Stimulated activated CD8-positive, alpha-beta memory T cell treated with anti-CD3 and anti-CD28 coated beads, Interleukin-15, amount 100 ng/mL, for 48 hours (primary cell): ENCODE measurements at places on chromosomes 16 and 17.

GRCh38 chr17:59607817-59608403 is 11.8 kb upstream of the CLTC start:
- DNase-seq = no peak

DNA sequence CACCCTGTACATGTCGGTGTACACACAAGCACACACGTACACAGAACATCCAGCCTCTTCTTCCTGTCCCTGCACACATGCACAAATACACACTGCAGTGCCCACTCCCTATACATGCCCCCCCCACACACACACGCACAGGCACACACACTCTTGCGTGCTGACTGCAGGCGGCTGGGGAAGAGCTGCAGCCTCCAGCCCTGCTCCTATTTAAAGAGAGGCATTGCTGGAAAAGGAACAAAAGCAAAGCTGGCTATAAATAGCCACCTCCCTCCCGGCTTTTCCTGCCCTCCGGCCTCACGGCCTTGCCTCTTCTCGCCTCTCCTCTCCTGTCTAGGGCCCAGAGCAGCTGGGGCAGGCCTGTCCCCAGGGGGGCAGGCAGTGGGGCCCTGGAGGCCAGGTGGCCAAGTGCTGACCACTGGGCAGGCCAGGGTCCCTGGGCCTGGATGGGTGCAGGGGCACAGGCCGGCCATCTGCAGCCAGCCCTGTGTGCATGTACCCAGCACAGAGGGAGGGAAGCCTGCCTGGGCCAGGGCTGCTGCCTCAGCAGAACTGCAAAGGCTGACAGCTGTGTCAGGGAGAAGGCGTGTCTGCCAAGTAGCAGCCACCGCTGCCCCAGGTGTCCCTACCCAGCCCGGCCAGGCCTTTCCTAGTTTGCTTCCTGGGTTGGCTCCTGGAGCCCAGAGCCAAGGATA is 25.4 kb downstream of the RTN4RL1 start:
- no peak for DNase-seq

- peak; percentile 23 for DNase-seq
Measured at GRCh38 chr16:81626181-81626674, 152.9 kb upstream of the PLCG2 start.

- DNase-seq = no peak
Measured at GRCh38 chr17:39688945-39689344, 1.1 kb upstream of the PGAP3 start.

GRCh38 chr17:3566551-3566950 is 8.9 kb upstream of the TRPV3 start:
- DNase-seq = no peak

DNA sequence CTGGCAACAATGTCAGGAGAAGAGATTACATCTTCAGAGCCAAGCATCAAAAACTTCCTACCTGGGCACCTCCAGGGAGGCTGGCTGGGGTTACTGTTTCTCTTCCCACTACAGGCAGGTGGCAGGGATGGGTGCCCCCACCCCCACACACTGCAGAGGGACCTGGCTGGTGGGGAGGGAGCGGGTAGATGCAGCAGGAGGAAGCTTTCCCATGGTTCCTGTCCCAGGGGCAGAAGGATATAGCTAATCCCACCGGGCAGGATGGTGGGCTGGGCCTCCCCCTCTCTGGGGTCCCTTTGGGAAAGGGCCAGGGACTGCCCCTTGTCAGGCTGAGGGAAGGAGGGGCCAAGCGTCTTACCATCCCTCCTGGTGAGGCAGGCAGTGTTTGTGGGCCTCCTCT is 16.7 kb upstream of the MTMR4 start:
- DNase-seq = no peak

DNA sequence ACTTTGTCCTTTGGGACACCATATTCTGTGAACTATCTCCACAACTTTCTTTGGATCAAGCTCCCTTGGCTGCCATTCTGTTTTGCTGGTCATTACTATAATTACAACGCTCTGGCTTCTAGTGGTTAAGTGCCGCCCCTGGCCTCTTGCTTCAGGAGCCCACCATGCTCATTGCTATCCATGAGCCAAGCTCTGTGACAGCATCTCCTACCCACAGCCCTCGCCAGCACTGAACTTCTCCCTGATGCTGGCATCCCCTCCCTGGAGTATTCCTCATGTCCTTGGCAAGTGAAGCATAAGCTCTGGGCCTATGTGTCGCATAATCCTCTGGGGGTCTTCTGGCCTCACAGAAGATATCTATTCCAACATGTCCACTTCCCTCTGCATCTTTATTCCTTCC is 60.6 kb upstream of the DHX40 start:
- no peak for DNase-seq

DNA sequence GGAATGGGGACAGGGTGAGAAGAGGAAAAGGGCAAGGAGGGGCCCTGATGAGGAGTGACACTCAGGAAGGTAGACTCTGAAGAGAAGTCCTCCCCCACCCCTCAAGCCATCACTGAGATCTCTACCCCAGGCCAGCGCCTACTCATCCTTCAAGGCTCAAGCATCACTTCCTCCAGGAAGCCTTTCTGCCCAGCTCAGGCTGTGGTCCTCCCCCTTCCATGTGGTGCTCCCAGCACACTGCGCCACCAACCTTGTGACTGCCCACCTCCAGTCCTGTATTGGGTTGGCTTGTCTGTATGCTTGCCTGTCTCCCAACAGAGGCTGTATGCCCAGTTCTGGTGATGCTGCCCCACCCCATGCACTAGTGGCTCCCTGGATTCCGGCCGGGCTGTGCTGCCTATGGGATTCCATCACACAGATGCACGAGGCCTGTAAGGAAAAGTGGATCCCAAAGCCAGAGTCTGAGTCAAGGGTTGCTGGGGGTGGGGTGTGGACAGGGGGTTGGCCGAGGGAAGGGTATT is 19.8 kb upstream of the ZFP90 start:
- DNase-seq = no peak
